Renal cortical epithelial cell (primary cell): ENCODE measurements at places on chromosomes 12 and 14. TPM values are rescaled to one million over a fixed set of nuclear protein-coding genes. Genes with fewer than 3 reads are reported as not detected.

- DNase-seq, result no peak
These were observed 45.7 kb downstream of the TRAFD1 start for GRCh38 chr12:112170971-112171596.

- no peak for DNase-seq
These were observed 3.9 kb downstream of the BCL11B start for GRCh38 chr14:99267837-99268781.

- DNase-seq, result peak; percentile 54
These were observed 38.7 kb downstream of the SH2B3 start for GRCh38 chr12:111444314-111444924.

- DNase-seq, result no peak
These were observed at the start of gene OTX2 for GRCh38 chr14:56810147-56810719. Gene OTX2 (minus strand): TSS chr14:56810479. CDS start chr14:56805456, 5,023 bp downstream.

Gene GYS2
- not detected in 2 replicates for total RNA-seq

DNA sequence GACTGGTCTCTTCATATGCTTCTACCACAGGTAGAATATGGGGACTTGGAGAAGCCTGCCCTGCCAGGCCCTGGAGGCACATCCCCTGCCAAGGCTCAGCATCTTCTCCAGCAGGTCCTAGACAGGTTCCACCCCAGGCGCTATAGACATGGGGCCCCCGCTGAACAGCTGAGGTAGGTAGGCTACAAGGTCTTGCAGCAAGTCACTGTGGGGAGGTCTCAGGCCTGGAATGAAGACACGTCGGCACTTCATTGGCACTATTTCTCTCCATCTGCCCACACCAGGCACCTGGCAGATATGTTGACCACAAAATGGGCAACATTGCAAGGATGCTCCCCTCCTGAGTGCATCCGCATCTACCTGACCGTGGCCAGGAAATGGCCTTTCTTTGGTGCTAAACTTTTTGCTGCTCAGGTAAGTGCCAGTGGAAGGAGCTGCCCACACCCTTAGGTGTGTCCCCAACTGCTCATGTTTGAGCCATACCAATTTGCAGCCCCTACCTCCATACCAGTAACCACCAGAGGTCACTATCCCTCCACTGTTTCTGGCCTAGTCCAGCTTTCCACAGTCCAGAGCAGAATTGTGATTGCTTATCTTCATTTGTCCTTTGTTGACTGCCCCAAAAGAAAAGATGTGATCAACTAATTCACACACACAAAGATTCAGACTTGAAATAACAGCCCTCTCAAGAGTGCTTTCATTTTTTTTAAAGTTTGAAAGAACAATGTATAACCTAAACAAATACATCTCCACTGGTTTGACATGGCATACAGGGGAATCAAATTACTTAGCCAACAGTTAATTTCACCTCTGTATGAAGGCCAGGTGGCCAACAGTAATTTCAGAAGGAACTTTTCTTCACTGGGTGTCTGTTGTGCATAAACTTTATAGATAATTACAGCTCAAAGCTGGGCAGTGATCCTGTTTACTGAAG, 16.1 kb downstream of the PIGH start:
- DNase-seq, result peak; percentile 43

- DNase-seq, result no peak
These were observed 12.2 kb upstream of the PCED1B start for GRCh38 chr12:47067176-47067575.
